ENCODE measurements at places on chromosomes 7 and 10.

DNA sequence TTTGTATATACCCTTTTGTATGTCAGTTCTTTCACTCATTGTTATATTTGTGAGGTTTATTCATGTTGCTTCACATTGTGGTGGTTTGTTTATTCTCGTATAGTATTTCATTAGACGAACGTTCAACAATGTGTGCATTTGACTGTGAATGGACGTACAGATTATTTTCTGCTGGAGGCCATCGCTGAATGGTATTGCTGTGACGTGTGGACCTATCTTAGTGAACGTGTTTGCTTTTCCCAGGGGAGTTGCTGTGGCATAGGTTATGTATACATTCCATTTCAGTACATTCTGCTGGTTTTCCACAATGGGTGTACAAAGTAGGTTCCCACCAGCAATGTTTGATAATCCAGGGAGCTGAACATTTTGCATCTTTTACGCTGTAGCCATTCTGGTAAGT, 31.1 kb upstream of the PLEKHS1 start:
- no peak for DNase-seq

- DNase-seq: no peak
Observed at GRCh38 chr7:25381818-25382589, 153.7 kb upstream of the NPVF start.

GRCh38 chr7:146768957-146769356, 652.4 kb downstream of the CNTNAP2 start:
- no peak for DNase-seq

- DNase-seq: no peak
Observed at GRCh38 chr7:27398851-27399250, 156.2 kb downstream of the EVX1 start.

DNA sequence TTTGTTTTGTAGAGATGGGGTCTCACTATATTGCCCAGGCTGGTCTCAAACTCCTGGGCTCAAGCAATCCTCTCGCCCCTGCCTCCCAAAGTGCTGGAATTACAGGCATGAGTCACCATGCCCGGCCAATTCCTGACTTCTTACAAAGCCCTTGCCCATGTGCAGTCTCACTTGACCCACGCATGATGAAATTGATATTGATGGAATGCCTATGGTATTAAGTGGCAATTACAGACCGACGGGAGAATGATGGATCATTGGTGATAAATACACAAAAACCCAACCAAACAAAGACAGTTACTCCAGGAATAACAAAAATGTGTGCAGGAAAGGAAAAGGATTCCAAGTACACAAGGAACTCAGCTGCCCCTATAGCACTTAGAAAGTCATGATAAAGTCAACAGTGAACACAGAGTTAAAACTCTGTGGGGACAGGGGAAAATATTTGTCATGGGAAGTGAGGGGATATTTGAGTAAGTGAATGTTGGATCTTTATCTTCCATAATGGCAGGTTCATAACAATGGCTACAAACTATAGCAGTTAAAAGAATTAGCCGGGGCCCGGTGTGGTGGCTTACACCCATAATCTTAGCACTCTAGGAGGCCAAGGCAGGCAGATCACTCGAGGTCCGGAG, 21.6 kb downstream of the HIP1 start:
- DNase-seq: peak; percentile 54

Measured in AG08395 (cell line).